ENCODE measurements at places on chromosomes 6 and 20.

DNA sequence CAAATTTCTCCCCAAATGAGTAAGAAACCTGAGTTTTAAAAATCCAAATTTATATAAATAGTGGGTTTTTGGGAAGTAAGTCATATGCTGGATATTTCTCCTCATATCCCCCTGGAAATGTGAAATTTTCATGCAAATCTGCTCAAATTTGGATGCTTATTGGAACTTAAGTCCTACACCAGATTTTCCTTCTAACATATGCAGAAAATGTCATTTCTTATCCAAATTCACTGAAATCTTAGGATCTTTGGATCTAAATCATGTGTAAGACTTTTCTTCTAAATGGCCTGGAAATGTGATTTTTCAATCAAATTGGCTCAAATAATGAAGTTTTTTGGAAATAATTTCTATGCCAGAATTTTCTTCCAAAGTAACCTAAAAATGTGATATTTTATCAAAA, 33.0 kb downstream of the ZNF133 start:
- no peak for DNase-seq

- no peak for DNase-seq
Measured at GRCh38 chr6:139474145-139475108, 100.0 kb upstream of the CITED2 start.

DNA sequence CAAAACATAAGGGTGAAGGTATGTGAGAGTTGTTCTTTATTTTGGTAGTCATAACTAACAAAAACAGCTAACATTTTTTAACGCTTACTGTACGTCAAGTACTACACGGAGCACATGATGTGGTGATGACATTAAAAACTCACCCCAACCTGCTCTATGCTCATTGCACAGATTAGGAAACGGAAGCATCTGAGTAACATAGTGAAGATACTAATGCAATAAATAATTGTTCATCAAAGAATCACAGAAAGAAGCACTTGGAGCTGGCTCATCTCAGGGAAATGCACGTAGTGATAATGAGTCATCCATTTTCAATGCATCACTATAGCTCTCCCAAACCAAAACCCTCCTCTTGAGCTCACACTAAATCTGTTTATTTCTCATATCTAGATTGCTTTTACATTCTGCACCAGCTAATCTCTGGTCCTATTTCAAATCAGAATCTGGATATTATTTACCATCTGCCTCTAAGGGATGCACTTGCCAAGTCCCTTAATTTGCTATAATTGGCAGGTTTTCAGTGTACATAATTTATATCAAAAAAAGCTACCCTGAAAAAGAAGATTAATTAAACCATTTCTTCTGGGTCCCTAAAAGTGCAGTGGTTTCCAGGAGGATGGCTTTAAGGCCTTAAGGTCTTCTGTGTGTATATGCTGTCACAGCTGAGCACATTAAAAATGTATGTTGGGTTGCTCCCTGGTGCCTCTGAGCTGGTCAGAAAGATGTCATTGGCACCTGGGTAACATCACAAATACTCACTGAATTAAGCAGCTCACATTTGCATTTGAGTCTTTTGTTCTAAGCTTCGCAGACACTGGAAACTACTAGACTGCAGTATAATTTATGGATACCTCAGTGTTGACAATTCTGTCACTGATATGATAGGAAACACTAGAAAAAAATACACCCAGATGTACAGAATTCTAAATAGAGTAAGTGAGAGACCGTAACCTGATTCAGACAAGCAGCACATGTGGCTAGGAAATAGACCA, 677.4 kb upstream of the CITED2 start:
- DNase-seq, result no peak

DNA sequence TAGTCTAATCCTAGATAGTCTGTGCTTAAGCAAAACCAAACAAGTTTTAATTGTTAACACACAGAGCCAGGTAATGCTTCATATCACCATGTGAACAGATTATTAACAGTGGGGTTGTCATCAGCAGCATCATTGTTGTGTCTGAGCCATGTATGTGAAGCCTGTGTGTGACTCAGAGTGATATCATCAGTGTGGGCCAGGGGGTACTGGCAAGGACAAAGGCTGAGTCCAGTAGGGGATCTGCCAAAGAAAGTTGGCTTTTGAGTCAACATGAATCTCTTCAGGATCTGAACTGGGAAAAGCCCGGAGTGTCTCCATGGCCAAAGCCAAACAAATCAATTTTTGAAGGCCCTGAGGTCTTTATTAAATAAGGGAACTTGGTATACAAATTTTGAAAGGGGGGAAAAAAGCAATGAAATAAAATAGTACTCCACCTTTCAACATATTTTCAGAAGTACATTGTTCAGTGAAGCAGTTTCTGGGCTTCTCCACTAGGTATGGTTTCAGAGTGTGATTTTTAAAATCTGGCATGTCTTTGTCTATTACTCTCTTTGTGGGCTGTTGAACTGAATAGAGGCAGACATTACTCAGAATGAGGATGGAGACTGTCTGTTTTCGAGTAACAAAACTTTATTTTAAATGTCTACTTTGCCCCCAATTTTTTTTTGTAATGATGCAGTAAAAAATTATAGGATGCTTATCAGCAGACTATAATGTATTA, 444.2 kb upstream of the JAG1 start:
- DNase-seq, result no peak

GRCh38 chr20:59611286-59611685, 6.9 kb downstream of the PHACTR3 start:
- no peak for DNase-seq

- DNase-seq, result no peak
Measured at GRCh38 chr6:144578385-144579350, 293.5 kb downstream of the UTRN start.

DNA sequence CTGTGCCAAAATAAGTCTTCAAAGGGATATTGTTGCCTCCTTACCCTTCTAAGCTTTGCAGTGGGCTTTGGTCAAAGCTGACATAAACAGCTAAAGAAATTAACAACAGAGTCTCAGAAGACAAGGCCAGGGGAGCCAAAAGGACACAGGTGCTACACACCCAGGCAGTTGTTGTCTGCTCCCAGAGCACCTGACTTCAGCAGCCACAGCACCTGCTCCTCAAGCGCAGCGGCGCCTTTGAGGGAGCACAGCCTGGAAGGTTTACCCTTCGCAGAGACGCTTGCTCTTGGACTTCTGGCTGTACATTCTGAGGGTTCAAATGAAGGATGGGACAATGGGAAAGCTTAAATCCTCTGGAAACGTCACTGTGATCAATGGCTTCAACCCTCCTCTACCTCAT, 16.6 kb downstream of the B4GALT5 start:
- DNase-seq, result no peak

- no peak for DNase-seq
Measured at GRCh38 chr6:38676974-38677544, 25.9 kb downstream of the GLO1 start.

- DNase-seq, result no peak
Measured at GRCh38 chr20:38112261-38112929, 52.7 kb downstream of the TGM2 start.

- no peak for DNase-seq
Measured at GRCh38 chr6:143684486-143684885, 6.7 kb downstream of the PHACTR2 start.

GRCh38 chr20:64246616-64247306, 8.8 kb upstream of the PCMTD2 start:
- DNase-seq, result no peak

- no peak for DNase-seq
Measured at GRCh38 chr6:43951063-43951755, 176.0 kb downstream of the MRPL14 start.
